ENCODE measurements at places on chromosomes 7 and 10.

DNA sequence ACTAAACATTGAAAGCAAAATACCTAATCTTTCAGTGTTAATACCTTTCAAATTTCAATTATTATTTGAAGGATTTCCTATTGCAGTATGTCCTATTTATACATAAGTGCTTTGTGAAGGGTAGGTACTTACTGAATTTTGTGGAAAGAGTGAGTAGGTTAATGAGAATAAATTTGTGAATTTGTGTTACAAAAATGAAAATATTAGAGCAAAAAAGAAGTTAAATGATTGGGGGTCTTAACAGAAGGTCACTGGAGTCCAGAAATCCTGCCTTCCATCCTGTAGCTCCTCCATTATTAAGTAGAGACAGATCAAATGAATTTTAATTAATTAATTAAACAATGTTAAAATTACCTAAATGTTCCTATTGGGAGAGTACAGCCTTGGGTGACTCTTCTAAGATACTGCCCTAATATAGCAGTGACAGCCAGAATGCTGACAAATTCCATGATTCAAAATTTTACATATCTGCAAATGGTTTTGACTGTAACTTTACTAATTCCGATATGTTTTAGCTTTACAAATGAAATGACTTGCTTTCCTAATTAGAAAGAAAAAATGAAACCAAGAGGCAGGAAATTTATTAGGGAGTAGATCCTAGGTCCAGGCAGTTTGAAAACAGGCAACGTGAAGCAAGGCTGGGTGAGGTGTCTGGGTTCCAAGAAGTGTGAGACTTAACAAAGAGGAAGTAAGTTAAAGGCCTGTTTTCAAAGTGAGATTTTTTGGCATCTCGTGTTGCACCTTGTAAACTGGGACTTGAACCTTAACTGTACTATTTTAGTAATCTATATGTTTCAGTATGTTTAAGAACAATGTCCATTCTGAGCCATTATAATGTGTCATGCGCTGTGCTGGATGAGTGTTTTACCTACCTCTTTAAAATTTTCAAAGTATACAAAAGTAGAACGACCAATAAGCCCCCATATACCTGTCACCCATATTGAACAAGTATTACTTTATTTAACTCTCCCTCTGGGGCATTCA is 1.5 kb downstream of the PIK3CG start:
- DNase-seq = no peak

DNA sequence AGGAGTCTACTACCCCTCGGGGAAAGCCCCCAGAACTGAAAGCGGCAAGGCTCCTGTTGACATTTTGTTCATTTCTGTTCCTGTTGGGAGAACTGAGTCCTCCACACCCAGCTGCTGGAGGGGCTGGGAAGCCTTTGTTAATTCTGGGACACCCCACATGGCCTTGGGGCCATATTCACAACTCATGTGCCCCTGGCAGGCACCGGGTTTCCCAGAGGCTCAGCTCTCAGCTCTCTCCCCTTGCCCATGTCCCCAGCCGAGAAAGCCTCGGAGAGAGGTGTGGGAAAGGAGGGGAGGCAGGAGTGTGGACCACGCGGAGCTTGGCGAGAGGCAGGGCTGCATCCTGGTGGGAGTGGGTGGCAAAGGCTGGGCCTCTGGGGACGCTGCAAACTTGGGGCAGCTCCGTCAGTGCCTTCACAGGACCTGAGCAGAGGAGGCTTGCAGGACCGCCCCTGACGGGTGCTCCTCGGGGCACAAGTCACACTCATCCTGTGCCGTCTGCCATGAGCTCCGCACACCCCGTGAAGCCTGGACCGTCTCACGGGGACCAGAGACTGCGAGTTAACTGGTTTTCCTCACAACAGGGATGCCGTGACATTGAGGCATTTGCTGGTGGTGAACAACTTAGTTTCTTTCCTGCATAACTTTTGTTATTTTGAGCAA is 140.9 kb downstream of the DNAJB6 start:
- no peak for DNase-seq

- no peak for DNase-seq
Measured at GRCh38 chr10:62903828-62904227, 87.7 kb upstream of the EGR2 start.

- no peak for DNase-seq
Measured at GRCh38 chr7:148380596-148381419, 209.8 kb upstream of the C7orf33 start.

DNA sequence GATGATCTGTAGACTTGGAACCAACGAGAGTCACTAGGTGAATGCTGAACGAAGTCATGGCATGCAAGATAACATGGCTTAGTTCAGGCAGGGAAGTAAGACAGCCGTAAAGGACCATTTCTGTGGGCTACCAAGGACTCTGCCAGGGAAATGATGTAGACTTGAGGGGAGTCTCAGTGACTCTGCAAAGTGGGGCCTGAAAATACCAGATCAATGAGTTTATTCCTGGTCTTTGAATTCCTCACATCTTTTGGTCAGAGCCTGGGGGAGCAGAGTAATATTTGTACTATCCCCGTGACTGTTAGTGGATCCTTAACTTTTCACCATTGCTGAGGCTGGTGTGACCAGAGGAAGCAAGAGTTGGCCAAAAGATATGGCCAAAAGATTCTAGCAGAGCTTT is 60.7 kb upstream of the INHBA start:
- DNase-seq = no peak

GRCh38 chr7:43417455-43417854 is 165.5 kb upstream of the STK17A start:
- DNase-seq = no peak

- DNase-seq = no peak
Measured at GRCh38 chr10:30056767-30057355, 2.5 kb downstream of the JCAD start.

GRCh38 chr7:109699661-109700060 is 1130.0 kb downstream of the DNAJB9 start:
- no peak for DNase-seq

GRCh38 chr10:1189166-1190051 is 133.2 kb downstream of the WDR37 start:
- DNase-seq = no peak

- no peak for DNase-seq
Measured at GRCh38 chr10:102799691-102800471, 37.3 kb downstream of the CYP17A1 start.

- no peak for DNase-seq
Measured at GRCh38 chr7:47594406-47594805, 12.5 kb upstream of the TNS3 start.

GRCh38 chr7:28116041-28116440 is 64.6 kb downstream of the JAZF1 start:
- DNase-seq = no peak

DNA sequence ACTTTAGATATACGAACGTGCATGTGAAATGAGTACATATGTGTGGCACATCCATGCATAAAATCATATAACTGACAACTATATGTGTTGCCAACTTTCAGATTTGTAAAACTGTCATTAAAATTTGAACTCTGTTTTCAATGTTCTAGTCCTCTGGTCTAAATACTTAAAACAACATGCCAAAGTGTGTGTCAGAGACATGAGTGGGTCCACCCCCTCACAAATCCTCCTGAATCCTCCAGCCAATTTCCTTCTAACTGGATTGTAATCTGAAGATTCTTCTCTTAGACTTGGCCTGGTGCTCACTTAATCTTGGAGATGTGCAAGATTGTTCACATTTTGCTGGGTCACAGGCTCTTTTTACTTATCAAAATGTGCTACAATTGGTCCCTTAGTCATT is 184.1 kb downstream of the RELN start:
- no peak for DNase-seq
